Caki2 (cell line): ENCODE measurements at places on chromosomes 5 and 9.

DNA sequence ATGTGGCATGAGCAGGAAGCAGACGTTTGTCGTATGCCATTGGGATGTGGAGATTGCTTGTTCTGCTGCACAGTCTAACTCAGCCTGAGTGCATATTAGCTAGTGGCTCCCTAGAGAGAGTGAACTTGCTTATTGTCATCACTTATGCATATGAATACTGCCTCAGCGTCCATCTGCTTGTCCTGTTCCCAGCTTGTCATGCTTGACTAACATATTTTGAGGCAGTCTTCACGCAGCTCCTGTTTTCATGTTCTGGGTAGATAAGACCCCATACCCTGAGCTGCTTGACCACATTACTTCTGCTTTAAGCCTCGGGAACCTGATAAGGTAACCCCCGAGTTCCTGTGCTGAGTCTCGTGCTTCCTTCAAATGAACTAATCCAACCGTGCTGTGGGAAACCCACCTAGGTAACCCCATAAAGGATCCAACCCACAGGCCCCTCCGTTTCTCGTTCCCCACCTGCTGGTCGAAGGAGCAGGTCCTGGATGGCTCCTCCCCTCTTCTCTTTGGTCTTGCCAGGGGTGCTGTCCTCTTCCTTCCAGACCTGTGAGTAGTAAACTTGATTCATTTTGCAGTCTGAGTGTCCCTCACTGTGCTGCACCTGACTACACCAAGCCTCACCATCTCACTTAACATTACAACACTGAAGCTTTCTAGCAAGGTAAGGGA, 25.0 kb downstream of the ANKRD33B start:
- no peak for DNase-seq

DNA sequence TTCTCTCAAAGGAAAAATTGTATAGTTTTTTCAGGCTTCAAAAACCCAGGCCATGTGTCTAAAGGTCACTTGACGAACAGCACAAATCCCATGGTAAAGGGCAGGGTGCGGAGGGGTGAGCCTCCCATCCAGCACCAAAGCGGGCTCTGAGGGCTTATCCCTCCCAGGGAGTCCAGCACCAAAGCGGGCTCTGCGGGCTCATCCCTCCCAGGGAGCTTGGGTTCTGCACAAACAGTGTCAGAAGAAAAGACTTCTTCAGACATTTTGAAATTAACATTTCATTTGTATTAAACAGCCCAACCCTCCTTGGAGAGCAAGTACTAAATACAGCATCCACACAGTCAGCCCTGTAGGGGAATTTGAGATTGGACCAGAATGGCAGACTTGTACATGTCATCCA, 43.0 kb upstream of the CLPTM1L start:
- DNase-seq, result no peak

DNA sequence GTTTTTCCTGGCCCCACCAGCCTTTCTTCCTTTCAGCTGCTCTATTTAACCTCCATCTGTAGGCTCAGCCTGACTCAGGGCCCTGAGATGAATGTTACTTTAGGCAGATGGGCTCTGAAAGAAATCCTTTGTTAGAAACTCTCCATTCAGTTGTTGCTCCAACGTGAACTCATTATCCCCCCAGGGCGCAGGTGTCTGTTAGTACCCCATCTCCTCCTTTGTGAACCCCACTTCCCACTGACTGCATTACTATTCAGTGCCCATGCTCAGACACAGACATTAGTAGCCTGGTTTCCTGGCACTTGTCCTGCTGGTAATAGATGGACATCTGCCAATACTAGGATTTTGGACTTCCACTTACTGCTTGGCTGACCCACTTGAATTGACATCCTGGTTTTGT, 1271.6 kb downstream of the PTPRD start:
- DNase-seq, result no peak

- DNase-seq, result peak; percentile 49
These were observed 39.3 kb downstream of the NR2F1 start for GRCh38 chr5:93622240-93622885.

DNA sequence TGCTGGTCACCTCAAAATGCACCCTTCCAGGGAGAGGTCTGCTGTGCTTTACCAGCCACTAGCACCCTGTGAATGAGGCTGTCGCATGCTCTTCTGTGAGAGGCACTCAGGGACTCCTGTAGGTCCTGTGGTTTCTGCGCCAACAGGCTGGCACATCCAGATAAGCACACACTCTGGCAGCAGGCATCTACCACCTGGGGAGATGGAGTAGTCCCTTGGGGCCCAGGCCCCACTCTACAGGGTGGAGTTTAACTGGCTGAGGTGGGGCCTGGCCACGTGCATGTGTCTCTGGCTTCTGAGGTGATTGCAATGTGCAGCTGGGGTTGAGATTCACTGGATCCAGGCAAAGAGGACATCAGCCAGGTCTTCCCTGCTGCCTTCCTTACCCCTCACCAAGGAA, 32.3 kb downstream of the TMEM174 start:
- no peak for DNase-seq

GRCh38 chr9:122444041-122444733, 33.5 kb downstream of the OR1J1 start:
- DNase-seq, result no peak

DNA sequence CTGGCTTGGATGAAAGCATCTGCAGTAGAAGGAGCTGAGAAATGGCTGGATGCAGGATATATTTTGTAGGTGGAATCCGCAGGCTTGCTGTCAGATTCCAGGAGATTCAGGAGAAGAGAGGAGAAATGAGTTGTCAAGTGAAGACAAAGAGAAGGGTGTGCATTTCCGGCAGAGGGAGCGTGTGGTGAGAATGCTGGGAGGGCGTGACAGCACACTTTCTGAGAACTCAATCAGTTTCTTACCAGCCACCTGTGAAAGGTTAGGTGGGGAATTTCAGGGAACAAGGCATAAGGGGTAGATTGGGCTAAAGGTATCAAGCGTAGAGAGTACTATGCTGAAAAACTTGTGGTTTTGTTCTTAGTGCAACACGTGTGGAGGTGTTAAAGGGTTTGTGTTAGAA, 199.3 kb upstream of the ANKH start:
- DNase-seq, result no peak
